Esophagus squamous epithelium (tissue), 5 donors: ENCODE measurements at places on chromosomes 3 and 15.

GRCh38 chr15:69189157-69189556 lies 28.7 kb downstream of the GLCE start:
- no peak for DNase-seq

DNA sequence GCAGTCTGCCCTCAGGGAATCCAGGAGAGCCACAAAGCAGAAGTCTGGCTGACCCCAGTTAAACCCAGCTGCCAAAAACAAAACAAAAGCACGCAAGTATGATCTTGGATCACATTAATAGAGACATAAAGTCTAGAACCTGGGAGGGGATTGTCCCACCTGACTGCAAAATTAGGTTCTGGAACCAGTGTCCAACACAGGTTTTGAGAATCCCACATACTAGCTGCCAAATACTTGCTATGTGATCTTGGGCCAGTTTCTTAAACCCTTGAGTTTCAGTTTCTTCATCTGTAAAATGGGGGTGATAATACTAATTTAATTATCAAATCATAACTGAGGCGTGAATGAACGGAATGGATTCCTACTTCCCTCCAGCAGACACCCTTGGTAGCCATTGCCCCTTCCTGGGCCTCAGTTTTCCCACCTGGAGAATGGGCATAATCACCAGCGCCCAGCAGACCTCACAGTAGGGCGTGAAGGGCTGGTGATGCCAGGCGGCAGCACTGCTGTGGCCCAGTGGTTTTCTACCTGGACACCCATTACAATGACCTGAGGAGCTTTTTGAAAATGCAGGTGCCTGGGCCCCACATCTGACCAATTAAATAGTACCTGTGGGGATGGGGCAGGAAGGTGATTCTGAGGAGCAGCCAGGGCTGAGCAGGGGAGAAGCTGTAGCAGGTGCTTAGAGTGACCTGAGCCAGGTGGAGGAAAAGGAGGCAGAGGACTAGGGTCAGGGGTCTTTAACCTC lies 32.2 kb downstream of the GRIP2 start:
- DNase-seq, result no peak

GRCh38 chr3:157631478-157631877 lies 128.3 kb upstream of the VEPH1 start:
- DNase-seq, result no peak

DNA sequence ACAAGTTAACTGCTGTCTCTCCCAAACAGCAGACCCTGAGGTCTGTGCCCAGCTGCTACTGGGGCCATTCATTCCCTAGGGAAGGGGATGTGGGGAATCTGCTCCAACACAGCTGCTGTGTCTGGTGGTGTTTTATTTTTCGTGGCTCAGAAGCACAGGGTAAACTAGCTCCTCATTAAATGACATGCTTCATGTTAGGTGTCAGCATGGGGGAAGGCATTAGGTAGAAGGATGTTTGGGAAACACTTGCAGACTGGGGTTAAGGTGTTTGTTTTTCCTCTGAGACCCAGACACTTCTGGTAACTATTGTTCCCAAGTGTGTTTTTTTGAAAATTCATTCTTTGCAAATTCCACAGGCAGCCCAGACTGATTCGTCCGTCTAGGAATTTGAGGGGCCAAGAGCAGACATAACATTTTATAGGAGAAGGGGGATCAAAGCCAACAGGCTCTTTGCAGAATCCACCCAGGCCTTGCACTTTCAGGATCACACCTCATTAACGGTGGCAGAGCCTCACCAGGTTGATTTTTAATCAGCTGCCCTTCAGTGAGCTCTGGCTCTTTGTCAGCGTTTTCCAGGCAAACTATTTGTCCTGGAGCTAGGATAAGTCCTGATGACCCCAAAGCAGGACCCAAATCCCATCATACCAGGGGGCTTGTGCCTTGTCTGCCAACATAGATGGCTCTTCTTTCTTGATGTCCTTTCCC lies 65.4 kb upstream of the ITGA11 start:
- DNase-seq, result no peak

DNA sequence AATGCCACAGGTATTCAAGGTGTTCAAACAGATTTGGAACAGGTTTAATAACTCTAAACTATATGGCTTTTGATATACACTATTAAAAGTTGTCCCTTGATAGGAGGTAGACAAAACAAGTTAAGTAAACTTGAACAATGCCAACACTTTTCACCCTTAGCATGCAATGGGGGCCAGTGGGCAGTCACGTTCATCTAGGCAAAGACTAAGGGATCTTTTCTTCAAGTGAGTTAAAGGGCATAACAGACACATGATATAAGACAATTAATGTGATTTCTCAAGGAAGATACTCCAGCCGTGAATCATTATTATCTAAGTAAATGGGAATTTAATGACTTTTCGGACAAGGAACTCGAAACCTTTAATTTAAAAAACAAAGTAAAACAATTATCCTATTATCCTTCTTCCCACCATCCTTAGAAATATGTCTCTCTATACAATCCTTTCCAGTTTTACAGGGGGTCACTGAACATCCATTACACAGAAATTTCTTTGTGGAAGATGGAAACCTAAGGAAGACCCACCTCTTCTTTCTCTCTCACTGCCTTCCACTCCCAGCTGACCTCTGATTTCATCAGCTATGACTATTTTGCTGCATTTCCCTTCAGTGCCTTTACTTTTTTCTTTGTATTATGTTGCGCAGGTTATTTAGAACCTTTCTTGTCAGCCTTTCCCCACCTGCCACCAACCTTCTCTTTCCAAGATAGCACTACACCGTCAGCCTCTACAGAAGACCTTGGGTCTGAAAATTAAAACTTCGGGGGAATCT lies 1.5 kb downstream of the CLDN1 start:
- DNase-seq, result no peak

- DNase-seq, result peak; percentile 3
Observed at GRCh38 chr15:83108266-83109219, 1.1 kb downstream of the TM6SF1 start.

GRCh38 chr3:17607905-17608304 lies 134.5 kb downstream of the TBC1D5 start:
- no peak for DNase-seq

DNA sequence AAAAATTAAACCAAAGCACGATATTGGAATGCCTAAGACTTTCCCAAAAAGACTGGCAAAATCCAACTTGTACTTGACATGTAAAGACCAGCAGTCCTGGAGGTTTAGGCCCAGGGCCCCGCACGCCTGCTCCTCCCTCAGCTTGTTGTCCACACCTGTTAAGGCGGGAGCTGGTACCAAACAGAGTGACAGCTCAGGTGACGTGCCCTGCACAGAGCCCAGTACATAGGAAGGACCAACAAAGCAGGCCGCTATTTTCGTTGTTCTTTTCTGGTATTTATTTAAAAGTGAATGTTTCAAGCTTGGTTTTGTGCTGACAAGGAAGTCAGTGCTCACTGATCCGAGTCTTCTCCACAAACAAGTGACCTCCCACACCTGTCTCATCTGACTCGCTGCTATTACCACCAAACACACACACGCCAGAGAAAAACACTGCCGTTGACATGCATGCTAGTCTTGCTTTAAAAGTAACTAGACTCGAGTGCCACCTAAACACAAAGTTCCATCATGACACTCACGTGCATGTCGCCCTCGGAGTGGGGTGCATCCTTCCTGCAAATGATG lies 50.2 kb downstream of the HERC2 start:
- DNase-seq, result no peak

DNA sequence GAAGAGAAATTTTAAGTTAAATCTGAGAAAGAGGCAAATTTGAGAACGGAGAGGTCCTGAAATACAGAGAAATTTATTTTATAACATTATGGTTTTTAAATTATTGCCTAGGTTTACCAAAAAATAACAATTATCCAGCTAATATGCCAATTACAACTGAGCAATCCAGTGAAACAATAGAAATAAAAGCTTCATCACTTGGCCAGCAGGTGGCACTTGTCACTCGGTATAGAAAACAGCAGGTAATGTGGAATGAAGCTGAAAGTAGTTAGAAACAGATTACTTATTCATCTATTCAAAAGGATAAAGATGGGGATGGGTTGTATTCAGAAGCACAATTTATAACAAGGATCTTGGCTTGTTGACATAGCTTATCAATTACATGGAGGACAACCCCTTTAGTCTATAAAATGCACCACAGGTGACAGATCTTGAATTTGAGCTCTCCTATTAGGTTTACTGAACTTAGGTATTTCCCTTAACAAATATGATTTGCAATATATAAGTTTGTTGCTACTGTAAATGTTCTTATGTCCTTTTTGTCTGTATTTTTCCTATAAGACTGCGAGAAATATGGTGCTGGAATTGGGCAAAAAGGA lies 70.1 kb upstream of the GUCA1C start:
- DNase-seq, result no peak

- DNase-seq, result no peak
Observed at GRCh38 chr3:133058243-133058642, 20.1 kb downstream of the TMEM108 start.

- no peak for DNase-seq
Observed at GRCh38 chr3:59133311-59133710, 83.5 kb upstream of the CFAP20DC start.

DNA sequence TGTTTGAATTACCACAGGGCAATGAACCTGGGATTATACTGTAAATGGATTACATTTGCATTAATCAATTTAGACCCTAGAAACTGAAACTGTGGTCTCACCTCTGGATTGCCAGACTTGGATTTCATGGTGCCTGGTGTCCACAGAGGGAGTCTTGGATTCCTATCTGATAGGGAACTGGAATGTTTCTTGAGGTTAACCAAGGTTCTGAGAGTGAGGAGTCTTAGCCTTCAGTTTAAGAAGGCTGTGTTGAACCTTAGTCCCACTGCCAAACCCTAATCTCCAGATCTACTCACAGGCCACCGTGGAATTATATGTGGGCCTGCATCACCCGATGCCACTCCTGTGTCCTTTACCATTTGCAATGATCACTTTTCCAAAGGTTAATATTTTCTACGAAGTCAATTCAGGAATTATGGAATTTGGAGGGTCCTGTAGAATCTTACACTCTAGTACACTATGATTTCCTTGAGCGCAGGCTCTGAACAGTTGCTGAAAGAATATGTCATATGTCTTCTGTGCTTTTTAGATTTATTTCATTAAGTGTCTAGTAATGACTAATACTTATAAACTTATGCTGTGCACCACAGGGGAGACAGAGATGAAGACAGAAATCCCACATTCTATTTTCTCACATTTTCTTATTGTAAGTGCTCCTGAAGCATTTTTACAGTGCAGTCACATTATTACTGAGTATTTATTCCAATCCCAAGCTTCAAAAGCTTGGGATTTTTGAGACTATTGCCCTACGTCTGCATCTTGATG lies 87.9 kb downstream of the EFL1 start:
- no peak for DNase-seq

DNA sequence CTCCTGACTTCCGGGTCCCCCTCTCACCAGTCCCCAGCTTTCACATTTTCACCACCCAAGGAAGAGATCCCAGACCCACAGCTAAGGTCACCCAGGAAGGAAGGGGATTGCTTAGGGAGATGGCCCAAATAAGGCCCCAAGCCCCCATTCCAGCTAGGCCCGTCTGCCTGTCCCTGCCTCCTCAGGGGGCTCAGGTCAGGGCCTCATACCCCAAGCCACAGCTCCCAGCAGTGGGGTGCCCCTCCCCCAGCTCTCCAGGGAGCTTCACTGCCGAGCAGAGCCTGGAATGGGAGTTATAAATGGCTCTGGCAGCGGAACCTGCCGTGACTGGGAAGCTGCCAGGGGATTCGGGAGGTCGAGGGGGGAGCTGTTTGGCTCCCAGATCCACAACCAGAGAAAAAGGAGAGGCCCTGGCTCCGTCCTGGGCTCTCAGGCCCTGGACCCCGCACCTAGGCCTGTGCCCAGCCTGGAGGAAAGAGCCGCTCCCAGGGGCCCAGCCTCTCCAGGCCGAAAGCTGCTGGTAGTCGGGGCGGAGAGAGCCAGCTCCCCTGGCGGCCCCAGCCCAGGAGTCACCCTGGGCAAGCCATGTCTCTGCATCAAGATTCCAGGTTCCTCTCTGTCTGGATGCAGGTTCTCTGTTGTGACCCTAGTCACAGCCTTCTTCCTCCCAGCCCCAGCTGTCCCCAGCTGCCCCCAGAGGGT lies 550 bp downstream of the CCDC9B start:
- DNase-seq, result no peak

- DNase-seq, result no peak
Observed at GRCh38 chr15:60935130-60935529, 294.0 kb downstream of the RORA start.

DNA sequence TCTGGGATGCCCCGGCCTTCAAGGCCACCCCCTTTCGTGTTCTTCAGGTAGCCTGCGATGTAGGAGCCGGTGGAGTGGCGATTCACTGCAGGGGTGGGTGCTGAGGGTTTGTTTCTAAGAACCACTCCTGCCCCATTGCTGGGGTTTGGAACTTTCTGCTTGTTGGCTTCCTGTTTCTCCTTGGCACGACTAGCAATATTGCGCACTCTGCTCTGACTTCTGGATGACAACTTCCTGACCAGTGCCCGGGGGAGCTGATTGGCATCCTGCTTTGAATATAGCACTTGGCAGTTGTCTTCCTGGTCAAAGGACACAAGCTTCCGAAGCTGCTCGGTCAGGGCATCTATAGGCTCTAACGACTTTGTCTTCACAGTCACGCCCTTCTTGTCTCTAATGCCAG lies 187.6 kb upstream of the STRIT1 start:
- DNase-seq, result no peak

GRCh38 chr3:63990733-63991132 lies 32.6 kb downstream of the PSMD6 start:
- DNase-seq, result no peak

DNA sequence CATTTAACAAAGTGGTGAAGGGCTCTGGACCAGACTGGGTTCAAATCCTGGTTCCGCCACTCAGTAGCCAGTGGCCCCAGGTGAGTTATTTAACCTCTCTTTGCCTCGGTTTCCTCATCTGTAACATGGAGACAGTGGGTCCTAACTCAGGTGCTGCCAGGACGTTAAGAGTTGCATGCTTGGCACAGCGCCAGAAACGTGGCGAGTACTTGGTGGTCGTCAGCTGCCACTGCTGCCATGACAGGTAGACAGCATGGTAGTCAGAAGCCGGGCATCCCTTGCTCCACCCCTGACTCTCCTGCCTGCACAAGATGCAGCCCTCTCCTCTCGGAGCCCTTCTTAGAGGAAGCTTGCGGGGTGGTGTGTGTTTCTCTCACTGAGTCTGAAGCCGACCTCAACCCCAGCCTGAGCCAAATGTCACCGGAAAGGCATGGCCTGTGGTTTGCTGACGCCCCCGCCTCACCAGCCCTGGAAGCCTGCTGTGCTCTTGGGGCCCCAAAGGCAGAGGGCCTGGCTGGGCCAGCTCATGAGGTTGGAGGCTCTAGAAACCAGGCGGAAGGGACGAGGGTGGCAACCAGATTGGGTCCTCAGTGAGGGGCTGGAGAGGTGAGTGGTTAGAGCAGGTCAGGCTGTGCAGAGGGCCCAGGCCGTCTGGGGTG lies 160.8 kb upstream of the TLE3 start:
- DNase-seq, result no peak

- no peak for DNase-seq
Observed at GRCh38 chr15:67840749-67841512, 1.1 kb upstream of the RNU6-1 start.
